ENCODE measurements at places on chromosomes 11 and 22.

DNA sequence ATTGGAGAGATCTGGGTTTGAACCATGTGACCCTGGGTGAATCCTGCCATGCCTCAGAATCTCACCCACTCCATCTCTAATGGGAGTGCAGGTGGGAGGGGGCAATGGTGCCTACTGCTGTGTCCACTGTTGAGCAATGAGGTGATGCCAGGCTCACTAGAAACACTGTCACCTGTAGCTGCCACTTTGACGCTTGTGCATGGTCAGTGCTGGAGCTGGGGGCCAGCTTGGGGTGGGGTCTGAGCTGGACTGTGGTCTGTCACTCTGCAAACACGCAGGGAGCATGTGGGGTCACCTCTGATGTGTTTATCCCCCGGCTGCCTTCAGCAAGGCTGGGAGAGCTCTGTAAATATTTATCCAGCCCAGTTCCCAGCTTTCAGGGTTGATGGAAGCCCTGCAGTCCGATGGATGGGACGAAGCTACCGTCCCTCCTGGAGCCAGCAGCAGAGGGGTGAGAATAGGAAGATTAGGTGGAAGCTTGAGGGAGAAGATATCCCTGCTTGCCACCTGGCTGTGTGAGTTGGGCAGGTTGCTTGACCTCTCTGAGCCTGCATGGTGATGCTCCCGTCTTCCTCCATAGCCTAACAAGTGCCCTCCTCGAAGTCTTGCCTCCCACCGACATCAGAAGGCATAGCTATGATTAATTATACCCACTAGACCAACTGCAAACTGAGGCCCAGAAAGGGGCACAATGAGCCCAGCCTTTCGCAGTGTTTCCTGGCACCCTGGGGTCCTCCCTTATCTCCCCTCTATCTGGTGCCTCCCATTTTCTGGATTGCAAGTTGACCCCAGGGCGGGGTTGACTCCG is 1.7 kb downstream of the MMP11 start:
- no peak for DNase-seq

DNA sequence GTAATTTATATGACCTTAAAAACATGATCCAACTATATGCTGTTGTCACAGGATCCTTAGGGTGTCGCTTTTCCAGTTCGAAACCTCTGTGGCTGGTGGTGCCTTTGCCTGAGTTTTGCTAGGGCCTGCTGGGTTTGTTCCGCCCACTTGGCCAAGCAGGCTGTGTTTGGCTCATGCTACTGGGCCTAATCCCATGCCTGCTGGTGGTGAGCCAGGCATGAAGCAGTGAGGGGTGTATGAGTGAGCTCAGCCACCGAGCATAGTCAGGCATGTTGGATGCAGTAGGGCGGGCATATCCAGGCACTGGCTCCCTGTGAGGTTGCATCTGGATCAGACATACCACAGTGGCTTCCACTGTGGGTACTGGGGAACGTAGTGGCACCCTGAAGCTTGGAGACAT is 16.3 kb downstream of the NPAT start:
- no peak for DNase-seq

GRCh38 chr22:25475257-25476022 is 89.0 kb upstream of the GRK3 start:
- DNase-seq: peak; percentile 62

- no peak for DNase-seq
These were observed 19.4 kb downstream of the KREMEN1 start for GRCh38 chr22:29092243-29092642.

GRCh38 chr11:67240576-67241389 is 25.5 kb upstream of the GRK2 start:
- peak; percentile 90 for DNase-seq

GRCh38 chr11:76559346-76559745 is 111.2 kb downstream of the LRRC32 start:
- DNase-seq: no peak

DNA sequence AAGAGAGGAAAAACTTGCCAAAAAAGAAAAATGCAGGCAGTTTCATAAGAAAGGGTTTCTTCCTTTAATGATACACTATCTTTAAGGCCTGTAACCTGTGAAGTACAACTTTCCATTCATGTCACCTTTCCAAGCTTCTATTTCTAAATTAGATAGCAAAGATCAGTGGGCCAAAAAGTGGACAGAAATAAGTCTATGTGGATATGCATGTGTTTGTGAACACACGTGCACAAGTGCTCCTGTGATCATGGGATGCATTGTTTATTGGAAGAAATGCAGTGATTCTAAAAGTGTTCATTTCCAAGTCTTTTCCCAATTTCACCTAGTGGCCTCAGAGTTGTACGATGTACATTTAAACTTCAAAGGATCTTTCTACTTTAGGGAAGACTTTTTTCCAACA is 230.0 kb upstream of the BLID start:
- DNase-seq: no peak

GRCh38 chr11:13352711-13353110 is 75.1 kb downstream of the BMAL1 start:
- no peak for DNase-seq

GRCh38 chr11:70423523-70424505 is 25.5 kb downstream of the CTTN start:
- peak; percentile 82 for DNase-seq

DNA sequence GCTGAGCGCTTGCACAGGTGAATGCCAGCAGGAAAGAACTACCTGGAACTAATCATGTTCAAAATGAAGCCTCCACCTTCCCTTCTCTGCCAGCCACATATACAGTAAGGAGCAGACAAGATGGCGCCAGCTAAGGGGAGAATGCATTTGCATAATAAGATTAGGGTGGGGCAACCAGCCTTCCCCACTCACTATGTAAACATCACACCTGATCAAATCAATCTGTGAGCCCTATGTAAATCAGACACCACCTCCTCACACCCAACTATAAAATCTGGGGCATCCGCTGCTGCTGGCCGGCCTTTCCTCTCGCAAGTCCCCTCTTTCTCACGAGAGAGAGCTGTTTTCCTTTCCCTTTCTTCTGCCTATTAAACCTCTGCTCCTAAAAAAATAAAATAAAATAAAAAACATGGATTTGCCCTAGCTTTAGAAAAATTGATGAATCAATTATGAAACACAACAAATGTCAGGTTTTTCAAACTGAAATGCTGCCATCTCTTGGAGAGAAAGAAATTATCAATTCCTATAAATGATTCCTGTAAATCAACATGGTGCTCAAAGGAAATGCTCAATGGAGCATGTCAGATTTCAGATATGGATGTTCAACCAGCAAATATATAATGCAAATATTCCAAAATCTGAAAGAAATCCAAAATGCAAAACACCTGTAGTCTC is 108.9 kb downstream of the SGSM3 start:
- no peak for DNase-seq

DNA sequence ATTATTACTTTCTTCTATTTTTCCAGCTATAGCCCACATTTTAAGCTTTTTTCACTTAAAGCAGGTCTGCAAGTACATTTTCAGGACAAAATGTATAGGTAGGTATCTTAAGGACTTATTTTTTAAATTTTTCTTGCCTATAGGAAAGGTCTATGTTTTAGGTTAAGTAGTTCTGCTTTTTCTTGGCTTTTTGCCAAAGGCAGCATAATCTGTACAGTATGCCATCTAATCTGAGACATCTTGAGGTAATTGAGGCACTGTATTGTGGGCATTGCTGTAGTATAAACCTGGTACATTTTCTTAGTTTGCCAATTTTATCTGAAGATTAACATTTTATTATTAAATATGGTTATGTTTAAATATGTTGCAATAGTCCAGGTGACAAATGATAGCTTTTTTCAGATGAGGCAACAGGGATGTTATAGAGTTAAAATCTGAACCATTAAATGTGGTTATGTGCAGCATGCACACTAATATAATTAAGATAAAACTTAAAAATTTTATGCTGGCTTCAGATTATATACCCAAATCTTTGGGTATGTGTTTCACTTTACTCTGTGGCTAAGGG is 42.9 kb downstream of the QSER1 start:
- DNase-seq: peak; percentile 28

DNA sequence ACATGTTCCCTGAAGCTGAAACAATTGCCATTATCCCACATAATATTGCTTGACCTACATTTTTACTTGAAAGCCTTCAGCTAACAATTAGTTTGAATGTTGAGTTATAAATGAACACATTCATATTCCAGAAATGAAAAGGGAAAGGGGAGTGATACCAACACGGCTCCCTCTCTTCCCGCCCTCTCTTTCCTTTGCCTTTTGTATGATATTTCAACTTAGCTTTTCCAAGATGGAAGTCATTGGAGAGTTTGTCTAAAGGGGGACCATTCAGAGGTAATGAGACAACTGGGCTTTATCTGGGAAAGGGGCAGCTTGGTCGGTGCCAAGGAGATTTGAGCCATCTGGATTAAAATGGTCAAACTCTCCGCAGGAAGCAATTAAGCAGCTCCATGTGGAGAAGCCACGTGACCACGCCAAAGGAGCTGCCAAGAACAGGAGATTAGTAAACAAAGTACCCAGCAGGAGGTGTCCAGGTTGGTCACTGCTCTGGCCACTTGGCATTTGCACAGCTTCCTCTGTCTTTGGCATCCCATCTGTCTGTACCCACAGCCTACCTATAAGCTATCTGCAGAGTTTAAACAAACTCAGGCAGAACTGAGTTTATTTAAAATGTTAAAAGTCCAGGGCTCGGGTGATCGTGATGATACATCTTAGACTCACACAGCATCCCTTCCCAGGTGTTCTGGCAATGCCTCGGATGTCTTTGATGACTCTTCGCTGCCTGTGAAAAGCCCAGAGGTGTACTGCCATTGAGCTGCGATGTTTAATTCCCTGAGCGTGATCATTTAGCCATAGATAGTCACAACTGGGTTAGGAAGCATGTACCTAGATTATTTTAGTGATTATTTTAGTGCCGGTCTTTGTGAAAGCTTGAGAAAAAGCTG is 735.9 kb downstream of the NTM start:
- DNase-seq: no peak

- DNase-seq: no peak
These were observed 6.1 kb upstream of the B3GAT1 start for GRCh38 chr11:134417871-134418840.

- DNase-seq: peak; percentile 31
These were observed 840 bp downstream of the GRAMD1B start for GRCh38 chr11:123430721-123431497.

DNA sequence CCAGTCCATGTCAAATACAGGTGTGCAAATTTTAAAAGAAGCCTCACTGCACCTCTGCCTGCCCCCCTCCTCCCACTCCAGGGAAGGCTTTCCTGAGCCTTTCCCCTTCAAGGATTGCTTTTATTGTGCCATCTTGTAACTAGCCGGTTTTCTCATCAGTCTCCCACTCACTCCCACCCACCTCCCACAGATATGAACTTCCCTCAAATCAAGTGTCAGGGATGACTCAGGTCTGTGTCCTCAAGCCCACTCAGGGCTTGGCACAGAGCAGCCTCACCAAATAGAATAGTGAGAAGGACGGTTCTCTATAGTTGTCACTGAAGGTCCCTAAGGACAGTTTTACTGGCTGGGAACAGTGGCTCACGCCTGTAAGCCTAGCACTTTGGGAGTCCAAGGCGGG is 43.0 kb downstream of the THAP12 start:
- DNase-seq: no peak

DNA sequence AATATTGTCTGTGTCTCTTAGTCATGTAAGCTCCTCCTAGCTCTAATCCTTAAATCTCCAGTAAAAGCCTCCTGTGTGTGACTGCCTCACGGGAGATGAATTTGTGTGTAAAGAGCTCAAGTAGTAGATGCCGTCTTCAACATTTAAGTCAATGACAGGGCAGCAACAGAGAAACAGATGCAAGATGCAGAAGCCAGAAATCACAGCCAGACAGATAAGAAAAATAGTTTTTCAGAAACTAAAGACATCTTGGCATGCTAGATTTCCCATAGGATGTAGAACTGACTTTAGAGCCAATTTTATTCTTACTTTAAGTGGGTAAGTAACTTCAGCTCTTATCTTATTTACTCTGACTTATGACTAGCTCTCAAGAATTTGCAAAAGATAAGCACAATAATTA is 652.8 kb downstream of the KCNA4 start:
- no peak for DNase-seq

DNA sequence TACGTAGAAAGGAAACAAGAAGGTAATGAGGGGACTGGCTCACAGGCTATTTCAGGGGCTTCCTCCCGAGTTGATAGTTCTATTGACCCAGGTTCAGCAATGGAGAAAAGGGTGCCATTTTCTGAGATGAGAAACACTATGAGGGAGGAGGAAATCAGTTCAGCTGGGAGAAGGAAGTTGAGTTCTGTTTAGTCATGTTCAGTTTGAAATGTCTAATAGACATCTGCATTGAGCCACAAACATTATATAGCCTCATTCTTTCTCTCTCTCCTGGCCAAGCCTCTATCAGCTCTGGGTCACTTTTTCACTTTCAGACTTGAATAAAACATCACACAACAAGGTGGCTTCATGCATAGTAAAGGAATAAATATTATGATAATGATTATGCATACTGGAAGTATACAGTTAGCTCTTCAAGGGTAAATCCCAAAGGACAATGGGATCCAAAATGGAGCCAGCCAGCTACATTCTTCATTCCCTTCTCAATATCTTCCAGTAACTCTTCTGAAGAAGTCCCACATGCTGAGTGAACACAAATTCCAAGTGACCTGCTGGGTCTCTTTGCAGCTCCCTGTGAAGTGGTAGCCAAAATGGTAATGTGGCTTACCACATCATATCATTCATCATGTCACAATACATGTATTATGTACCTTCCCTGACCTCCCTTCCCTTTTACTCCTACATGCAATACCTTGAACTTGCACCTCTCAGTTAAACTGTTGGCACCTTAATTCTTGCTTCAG is 80.9 kb upstream of the CD44 start:
- no peak for DNase-seq

DNA sequence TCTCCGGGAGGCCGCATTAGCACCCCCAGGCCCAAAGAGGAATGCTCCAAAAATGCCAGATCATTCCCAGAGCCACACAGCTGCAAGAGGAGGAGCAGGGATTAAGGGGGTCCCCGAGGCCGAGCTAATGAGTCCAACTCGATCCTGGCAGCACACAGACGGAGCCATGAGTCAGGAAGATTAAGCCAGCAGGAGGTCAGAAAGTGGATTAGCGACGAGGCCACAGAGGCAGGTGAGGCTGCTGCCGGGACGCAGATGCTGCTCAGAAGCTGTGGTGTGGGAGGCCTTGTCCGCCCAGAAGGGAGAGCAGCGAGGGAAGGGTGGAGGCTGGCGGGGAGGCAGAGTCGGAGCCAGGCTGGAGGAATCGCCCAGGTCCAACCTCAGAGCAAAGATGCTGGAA is 120.5 kb downstream of the SHANK2 start:
- no peak for DNase-seq

- DNase-seq: no peak
These were observed 1.2 kb upstream of the P2RY6 start for GRCh38 chr11:73270855-73271477.

DNA sequence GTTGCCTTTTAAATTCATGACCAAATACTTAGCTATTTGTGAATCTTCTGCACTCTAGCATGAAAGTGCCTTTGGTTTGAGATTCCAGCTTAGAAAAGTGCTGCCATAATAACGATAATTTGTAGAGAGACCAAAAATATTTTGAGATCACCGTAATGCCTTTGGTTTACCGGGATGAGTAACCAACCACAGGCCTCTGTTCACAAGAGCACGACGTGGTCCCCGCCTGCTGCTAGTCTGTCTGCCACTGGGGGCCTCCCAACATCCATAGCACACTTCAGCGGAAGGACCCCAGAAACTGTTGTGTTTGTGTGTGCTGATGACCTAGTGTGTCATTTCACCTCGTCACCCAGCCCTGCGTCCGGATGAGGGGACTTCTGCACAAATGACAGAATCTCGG is 67.0 kb upstream of the RASSF10 start:
- no peak for DNase-seq
